Suppressor macrophage treated with lipopolysaccharide for 4 hours (primary cell): ENCODE measurements at places on chromosomes 12 and 14.
A peak's percentile ranks its signal among the peaks of the same experiment; 100 is the strongest.

GRCh38 chr12:123962513-123962912 is 10.1 kb downstream of the CCDC92 start:
- DNase-seq = no peak

DNA sequence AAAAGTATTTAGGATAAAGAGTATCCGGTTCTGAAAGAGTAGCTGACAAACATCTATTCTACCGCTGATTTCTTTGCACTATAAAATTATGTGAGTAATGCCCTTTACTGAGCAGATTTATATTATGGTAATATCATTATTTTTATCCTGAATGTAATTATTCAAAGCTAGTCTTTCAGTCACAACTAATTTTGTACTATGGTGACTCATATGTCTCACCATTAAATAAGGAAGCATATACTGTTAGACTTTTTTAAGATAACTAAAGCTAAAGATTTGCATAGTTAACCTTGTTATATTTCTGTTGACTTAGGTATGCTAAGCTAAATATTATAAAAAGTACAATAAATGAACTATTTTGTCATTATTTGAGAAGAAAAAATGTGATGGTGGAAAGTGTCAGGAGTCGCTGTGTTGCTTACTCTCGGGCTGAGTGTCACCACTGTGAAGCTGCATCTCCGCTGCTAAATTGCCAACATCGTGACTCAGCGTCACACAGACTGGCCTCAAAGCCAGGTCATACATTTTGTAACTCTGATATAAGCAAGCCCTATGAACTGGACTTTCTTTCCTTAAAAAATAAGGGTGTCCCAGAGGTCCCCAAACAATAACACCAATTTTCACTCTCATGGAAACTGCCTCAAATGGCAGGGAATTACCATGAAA is 69.1 kb upstream of the SSTR1 start:
- peak; percentile 6 for DNase-seq

- DNase-seq = no peak
Measured at GRCh38 chr14:24081739-24082211, 10.4 kb downstream of the CPNE6 start.

DNA sequence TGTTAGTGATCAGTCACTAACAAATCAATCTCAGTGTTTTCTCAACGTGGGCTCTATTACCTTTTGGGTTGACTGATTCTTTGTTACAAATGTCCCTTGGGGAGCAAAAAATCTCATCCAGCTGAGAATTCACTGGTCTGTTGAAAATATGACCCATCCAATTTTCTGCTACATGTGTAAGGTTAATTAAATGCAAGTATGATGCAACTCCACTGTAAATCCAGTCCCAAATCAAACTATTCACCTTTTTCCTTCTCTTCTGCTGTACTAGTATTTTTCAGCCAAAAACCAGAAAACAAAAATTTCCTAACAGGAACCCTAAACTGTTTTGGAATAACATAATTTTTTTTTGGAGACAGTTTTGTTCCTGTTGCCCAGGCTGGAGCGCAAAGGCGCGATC is 2.2 kb downstream of the ERH start:
- no peak for DNase-seq

DNA sequence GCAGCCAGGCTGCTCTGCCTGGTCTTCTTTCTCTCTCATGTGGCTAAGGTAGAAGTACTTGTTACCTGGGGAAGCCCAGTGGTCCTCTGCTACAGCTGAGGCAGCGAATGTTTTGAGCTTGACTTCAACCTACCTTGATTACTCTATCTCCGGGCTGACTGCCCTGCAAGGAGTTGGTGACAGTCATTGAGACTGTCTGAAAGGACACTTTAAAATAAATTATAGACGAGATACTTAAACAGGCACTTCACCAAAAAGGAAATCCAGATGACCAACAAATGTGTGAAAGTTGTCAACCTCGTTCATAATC is 474 bp upstream of the CIT start:
- no peak for DNase-seq

GRCh38 chr12:49058366-49059044 is 2.1 kb downstream of the KMT2D start:
- DNase-seq = no peak

GRCh38 chr12:81987371-81987770 is 228.2 kb upstream of the PPFIA2 start:
- DNase-seq = no peak

DNA sequence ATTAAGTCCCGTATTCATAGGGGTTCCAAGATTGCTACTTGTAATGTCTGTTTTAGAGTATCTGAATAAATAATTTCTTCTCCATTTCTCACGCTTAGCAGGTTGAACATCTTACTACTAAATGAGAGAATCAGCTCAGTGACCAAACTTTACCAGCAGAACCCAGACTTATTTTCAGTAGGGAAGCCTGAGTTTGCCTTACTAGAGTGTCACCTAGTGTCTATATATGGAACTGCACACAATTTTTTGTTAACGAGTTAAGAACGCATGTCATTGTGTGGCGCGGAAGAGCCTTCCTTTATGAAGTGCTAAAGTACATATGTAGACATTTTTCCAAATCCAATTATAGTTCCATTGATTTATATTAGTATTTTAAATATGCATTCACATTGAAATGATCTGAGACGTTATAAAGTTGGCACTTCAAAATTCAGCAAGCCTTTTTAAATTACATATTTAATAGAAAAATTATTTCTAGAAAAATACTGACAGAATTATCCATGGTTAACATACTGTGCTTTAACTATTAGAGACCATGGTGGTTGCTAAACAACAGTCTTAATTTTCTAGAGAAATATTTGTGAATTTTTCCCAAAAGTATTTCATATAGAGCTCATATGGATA is 88.3 kb downstream of the RPS29 start:
- DNase-seq = peak; percentile 74

DNA sequence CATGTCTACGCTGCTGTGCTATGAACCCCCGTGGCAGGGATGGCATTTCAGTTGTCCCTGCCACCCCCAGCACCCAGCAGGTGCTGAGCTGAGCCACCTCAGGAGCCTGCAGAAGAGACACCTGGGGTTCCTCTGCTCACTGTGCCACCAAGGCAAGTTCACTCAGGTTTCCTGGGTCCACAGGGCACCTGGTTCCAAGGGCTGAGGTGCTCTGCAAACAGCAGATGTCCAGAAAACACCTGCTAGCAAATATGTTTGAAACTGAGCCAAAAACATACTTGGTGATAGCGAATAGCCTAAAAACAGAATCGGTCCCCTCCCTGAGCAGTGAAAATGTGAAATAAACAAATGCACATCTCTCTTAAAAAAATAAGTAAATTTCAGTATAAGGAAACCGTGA is 35.6 kb upstream of the GPR68 start:
- DNase-seq = no peak

DNA sequence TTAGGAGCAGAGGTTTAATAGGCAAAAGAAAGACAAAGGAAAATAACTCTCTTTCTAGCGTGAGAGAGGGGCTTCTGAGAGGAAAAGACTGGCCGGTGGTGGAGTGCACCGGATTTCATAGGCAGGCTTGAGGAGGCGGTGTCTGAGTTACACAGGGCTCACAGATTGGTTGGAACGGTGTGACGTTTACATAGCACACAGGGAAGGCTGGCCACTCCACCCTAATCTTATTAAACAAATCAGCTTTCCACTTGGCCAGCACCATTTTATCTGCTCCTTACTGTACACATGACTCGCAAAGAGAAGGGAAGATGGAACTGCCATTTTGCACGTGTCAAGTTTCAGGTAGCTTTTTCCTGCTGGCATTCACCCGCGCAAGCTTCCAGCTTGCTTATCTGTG is 587.7 kb downstream of the RPL10L start:
- DNase-seq = no peak

DNA sequence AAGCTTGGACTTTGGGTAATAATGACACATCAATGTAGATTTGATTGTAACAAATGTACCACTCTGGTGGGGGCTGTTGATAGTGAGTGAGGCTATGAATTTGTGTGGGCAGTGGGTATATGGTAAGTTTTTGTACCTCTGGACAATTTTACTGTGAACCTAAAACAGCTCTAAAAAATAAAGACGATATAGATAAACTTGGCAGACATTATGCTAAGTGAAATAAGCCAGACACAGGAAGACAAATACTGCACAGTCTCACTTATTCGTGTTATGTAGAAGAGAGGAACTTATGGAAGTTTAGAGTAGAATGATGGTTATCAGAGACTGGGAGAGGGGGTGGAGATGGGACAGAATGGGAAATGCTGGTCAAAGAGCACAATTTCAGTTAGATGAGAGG is 8.7 kb downstream of the KRT6C start:
- no peak for DNase-seq
